T-helper 17 cell (primary cell): ENCODE measurements at places on chromosomes 13 and 19. TPM values are rescaled to one million over a fixed set of nuclear protein-coding genes. Genes with fewer than 3 reads are reported as not detected.

DNA sequence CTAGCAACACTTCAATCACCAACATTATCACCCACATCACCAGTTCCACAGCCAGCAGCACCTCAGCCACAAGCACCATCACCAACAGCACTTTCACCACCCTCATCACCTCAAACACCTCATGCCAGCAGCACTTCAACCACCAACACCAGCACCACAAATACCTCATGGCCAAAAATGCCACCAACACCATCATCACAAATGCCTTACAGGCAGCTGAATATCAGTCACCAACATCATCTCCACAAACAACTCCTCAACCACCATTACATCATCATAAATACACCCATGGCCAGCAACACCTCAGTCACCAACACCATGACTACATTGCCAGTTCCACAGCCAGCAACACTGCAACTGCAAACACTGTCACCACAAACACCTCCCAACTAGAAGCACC is 10.4 kb downstream of the FCER2 start:
- H3K27ac ChIP-seq: no peak overlapping the region
- no peaks in the 10 kb centered on the region for H3K27me3 ChIP-seq
- no peak overlapping the region for H3K4me3 ChIP-seq
- no peaks in the 10 kb centered on the region for H3K36me3 ChIP-seq
- H3K4me1 ChIP-seq: no peaks in the 10 kb centered on the region

The IGFL2 gene
- total RNA-seq: not detected

DNA sequence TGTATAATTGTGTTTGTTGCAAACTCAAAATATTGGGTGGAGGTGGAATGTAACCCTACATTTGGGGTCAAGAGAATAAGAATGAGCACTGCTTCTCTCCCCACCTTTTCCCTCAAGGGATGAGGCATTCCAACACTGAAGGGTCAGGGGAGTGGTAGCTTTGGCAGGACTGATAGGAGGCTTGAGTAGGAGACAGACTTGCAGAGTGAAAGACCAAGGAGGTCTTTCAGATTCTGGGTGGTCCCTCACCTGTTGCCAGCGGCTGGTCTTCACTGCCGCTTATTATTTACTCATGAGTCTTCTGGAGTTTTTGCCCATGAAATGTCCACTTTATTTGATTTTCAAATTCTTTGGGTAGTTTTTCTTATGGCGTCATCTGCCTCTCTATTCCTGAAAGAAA is 118.8 kb downstream of the LMO7 start:
- no peak for DNase-seq
- no peak overlapping the region for H3K27ac ChIP-seq
- H3K27me3 ChIP-seq: no peaks in the 10 kb centered on the region

The CHAMP1 gene
- total RNA-seq: 12.1 TPM

GRCh38 chr19:39307046-39307821 is 11.0 kb downstream of the IFNL1 start:
- peaks cover 12% of the 10 kb centered on the region for H3K36me3 ChIP-seq
- no peak overlapping the region for H3K27ac ChIP-seq
- no peak overlapping the region for H3K4me3 ChIP-seq
- no peak for DNase-seq

GRCh38 chr13:103803349-103803748 is 737.1 kb upstream of the SLC10A2 start:
- H3K27me3 ChIP-seq: no peaks in the 10 kb centered on the region
- no peak overlapping the region for H3K4me3 ChIP-seq
- H3K27ac ChIP-seq: no peak overlapping the region
- H3K36me3 ChIP-seq: no peaks in the 10 kb centered on the region
- no peak for DNase-seq

The CNMD gene
- not detected for total RNA-seq

The SHKBP1 gene
- total RNA-seq: 141 TPM

The ABCC4 gene
- 14.2 TPM for total RNA-seq

GRCh38 chr19:52115526-52116053 is 20.0 kb upstream of the ZNF841 start:
- no peak overlapping the region for H3K4me3 ChIP-seq
- H3K27me3 ChIP-seq: no peaks in the 10 kb centered on the region
- H3K27ac ChIP-seq: no peak overlapping the region
- DNase-seq: no peak
- H3K36me3 ChIP-seq: peaks cover 12% of the 10 kb centered on the region

DNA sequence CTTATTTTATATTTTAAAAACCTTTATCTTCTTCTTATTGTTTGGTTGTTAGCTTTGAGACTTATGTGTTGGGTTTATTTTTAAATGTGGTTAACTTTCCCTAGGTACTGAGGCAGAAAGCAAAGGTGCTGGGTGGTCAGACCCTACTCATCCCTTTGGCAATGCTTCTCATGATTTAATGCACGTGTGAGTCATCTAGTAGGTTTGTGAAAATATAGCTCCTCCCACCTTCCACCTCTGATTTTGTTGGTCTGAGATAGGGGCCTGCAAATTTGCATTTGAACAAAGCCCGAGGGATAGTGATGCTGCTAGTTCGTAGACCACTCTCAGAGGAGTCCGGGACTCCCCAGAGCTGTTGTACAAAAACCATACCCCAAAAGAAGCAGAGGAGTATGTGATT is 771.3 kb upstream of the ARGLU1 start:
- H3K36me3 ChIP-seq: no peaks in the 10 kb centered on the region
- no peak for DNase-seq
- no peak overlapping the region for H3K27ac ChIP-seq
- no peak overlapping the region for H3K4me3 ChIP-seq
- no peaks in the 10 kb centered on the region for H3K4me1 ChIP-seq

The HSD17B14 gene
- not detected for total RNA-seq

GRCh38 chr19:57321116-57321515 is 844 bp downstream of the ZNF543 start:
- H3K4me3 ChIP-seq: peak overlapping the region; percentile 90
- H3K4me1 ChIP-seq: peaks cover 18% of the 10 kb centered on the region

- no peak overlapping the region for H3K27ac ChIP-seq
- H3K4me3 ChIP-seq: no peak overlapping the region
- no peaks in the 10 kb centered on the region for H3K27me3 ChIP-seq
- peaks cover 2% of the 10 kb centered on the region for H3K36me3 ChIP-seq
Observed at GRCh38 chr19:16467581-16467980, 4.2 kb downstream of the EPS15L1 start.

GRCh38 chr13:46831588-46832194 is 34.7 kb upstream of the ESD start:
- H3K4me3 ChIP-seq: no peak overlapping the region
- H3K27me3 ChIP-seq: peaks cover 23% of the 10 kb centered on the region
- DNase-seq: no peak
- H3K36me3 ChIP-seq: no peaks in the 10 kb centered on the region
- H3K27ac ChIP-seq: no peak overlapping the region

The SLC46A3 gene
- total RNA-seq: 11.7 TPM

DNA sequence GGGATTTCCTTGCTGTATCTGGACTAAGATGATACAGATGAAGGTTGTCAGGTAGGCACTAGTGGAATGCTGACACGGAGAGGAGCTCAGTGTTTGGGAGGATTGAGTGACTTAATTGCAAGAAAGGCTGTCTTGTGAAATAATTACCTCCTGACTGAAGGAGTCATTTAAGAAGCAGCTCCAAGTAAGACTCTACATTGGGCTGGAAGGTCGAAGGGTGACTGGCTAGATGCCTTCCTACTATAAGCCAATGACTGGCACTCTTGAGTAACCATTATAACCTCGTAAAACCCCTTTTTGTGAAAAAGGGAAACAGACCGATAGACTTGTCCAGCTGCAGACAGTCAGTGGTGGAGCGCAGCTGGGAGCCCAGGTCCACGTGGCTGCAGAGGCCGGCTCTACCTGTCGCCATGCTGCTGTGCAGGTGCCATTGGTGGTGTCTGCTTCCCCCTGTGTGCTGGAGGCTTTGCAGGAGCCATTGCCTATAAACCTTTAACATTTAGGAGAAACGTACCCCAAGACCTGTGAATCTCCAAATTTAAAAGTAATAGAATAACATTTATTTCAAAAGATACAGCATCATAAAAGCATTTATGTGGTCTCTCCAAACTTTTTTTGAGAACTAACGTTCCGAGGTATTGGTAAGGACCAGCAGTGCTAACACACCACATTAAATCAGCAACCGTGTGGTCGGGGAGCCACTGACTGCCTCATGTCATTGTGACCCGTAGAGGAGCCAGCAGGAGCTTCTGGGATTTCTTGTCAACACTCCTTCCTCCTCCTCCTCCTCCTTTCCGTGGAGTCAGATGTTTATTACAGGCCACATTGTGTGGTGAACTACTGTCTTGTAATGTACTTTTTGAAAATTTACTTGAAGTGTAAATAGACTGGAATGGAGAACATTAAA is 80.4 kb upstream of the TEX29 start:
- H3K27ac ChIP-seq: peak overlapping the region; percentile 6
- no peak for DNase-seq
- H3K4me1 ChIP-seq: peaks cover 26% of the 10 kb centered on the region
- no peaks in the 10 kb centered on the region for H3K27me3 ChIP-seq

- H3K4me1 ChIP-seq: peaks cover 54% of the 10 kb centered on the region
- peak within 1 kb of the TSS; percentile 90 for H3K4me3 ChIP-seq
- peaks cover 2% of the 10 kb centered on the region for H3K36me3 ChIP-seq
- DNase-seq: no peak
- peak within 1 kb of the TSS; percentile 67 for H3K27ac ChIP-seq
Observed at GRCh38 chr19:3365836-3366752, at the start of gene NFIC. Gene NFIC (plus strand): TSS chr19:3366583. CDS start chr19:3366637, 54 bp downstream.
